Central memory CD4-positive, alpha-beta T cell (primary cell): ENCODE measurements at places on chromosomes 2 and 18.

- no peak for DNase-seq
Measured at GRCh38 chr2:69524799-69525198, 87.6 kb upstream of the NFU1 start.

DNA sequence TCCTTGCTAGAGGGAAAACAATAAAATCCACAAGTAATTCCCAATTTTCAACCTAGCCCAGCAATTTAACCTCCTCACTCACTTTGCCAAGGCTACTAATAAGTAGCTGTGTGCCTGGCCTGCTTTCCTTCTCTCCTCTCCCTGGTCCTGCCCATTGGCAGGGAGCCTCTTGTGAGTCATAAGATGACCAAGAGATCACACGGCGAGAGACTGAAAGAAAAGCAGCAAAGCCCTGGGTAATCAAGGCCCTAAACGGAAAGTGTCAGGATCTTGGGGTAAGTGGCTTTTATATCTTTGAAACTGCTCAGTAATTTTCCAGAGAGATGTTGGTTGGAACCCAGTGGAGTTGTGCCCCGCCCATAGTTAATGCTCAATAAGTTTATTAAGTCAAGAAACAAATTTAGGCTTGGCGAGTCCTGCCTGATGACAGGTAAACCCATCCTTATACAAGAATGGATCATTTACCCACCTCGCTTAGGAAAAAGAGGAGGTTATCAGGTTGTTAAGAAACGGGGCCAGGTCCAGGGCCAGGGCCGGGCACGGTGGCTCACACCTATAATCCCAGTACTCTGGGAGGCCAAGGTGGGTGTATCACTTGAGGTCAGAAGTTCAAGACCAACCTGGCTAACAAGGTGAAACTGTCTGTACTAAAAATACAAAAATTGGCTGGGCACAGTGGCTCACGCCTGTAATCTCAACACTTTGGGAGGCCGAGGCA is 10.0 kb upstream of the ADAM17 start:
- DNase-seq: no peak

GRCh38 chr2:162000431-162000830 is 73.6 kb downstream of the DPP4 start:
- no peak for DNase-seq

GRCh38 chr2:82344670-82345069 is 2040.1 kb upstream of the LRRTM1 start:
- DNase-seq: no peak

GRCh38 chr18:5717256-5717655 is 173.5 kb upstream of the EPB41L3 start:
- DNase-seq: no peak

- no peak for DNase-seq
Measured at GRCh38 chr2:126645211-126645618, 10.7 kb upstream of the GYPC start.

DNA sequence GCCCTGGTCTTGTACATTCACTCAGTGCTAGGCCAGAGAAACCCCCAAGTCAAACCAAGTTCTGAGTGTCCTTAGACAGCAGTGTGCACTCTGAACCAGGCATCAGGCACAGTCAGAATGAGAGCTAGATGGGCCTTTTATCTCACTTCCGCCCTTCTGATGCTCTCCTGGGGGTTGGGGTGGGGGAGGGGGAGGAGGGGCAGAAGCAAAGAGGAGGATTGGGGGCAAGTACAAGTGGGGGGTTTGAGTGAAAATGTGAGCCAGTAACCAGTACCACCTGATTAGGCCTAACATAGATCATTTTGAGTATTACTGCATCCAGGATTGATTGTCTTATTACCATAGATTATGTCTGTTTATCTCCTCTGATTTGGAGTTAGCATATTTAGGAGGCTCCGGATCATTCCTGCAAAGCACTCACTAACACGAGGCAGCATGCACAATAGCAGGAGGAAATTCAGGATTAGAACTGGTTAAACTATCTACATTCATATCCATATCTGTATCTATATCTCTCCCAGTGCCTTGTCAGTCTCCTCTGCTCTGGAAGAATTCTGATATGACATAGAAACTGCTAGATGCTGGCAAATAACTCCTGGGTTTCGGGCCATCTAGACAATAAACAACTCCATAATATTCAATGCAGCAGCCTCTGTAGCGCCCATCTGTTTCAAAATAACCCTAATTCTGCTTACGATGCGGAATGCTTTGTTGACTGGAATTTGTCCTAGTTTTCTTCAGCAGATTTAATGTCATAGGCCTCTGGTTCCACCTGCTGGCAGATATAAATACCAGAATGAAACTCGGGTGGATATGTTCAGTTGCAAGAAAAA is 149.1 kb downstream of the RHBDD1 start:
- DNase-seq: peak; percentile 12

DNA sequence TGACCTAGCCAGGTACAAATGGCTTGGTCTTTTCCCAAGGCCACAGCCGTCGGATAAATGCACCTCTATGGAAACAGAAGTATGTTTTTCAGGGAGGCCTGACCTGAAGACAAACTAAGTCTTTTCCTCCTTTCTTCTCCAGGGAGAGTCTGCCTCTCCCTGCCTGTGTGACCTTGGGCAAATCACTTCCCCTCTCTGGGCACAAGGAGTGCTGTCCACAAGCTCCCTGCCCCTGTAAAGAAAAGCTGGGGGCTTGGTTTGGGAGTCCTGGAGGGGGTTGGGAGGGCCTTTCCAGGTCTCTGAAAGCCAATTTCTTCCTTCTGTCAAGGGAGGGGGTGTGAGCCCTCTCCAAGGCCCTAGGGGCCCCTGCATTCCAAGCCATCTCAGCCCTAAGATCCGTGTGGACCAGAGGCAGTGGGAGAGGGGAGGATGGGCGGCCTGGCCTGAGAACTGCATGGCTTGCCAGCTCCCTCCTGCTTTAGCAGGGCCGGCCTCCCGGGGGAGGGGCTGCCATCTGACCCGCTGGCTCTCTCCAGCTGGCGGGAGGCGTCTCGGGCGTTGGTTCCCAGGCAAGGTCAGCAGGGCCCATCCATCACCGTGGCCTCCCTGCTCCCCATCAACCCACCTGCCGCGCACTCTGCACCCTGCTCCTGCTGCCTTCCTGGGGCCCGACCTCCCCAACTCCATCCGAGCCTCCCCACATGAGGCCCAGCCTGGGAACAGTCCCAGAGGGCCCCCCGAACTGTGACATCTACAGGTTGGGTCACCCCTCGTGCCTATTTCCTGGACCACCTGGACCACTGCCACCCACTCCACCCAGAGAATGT is 61.4 kb downstream of the SMAD7 start:
- no peak for DNase-seq

- no peak for DNase-seq
Measured at GRCh38 chr2:84854850-84855249, 26.0 kb downstream of the TRABD2A start.

GRCh38 chr2:175309799-175310198 is 128.3 kb upstream of the ATP5MC3 start:
- no peak for DNase-seq

DNA sequence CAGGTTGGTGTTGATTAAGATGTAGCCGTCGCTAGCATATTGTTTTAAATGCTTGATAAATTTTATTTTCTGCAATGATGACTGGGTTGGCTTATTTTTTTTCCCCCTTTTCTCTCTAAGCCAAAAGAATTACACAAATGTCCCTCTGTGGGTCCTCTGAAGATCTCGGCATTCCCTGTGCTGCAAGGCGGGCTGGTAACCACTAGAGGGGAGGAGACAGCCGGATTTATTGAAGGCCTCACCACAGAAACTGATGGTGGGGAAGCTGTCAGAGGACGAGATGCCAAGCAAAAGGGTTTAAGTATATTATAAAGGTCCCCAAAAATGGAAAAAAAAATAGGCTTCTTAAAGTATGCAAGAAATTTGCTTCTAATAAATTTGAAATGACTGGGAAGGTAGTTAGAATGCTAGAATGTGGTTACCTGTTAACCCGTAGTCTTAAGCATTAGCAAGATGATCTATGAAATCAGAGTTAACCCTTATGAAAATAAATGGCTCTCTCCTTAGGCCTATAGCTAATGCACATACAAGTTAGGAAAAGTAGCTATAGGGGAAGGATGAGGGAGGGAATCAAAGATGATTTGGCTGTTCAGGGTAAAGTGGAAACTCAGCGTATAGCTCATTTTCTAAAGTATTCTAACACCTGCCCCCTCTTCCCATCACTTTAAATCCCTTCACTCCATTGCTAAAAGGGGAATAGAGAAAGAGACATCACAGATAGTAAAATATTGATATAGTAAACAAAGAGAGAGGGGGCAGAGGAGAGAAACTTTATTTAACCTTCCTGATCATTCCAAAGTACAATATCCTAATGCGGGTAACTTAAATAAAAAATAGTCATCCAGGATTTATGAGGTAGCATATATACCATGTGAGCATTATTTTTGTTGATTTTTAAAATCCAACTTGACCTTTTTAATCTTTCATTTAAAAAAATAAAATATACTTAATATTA is 894.5 kb upstream of the POU3F3 start:
- DNase-seq: no peak

DNA sequence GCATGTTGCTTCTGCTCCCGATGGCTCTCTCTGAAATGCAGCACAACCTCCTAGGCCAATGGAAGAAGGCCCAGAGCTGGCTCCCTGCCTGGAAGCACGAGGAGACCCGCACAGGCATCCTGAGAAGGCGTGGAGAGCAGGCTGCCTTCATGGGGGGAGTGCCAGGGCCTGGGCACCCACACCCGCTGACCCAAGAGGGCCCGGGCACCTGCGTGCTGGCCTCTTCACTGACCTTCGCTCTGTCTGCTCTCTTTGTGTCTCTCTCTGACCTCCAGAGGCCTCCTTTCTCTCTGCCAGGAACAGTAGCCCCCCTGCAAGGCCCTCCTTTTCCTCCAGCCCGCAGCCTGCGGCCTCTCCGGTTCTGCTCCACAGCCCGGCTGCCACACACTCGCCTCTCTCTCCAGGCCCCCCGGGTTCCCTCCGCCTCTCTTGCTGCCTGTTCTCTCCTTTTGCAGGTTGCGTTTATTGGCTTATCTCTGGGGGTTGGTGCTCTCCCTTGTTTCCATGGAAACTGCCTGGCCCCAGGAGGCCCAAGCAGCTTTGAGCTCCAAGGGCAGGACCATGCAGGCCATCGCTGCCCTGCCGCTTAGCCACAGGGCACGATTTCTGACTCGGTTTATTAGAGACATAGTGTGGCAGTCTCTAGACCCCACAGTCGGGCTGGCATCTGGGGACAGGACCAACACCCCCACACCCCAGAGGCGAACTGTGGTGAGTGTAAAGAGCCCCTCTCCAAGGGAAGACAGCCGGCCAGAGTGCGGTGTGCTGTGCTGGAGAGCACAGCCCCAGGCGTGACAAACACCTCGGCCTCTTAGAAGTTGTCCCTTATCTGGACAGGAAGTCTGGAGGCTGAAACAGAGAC is 1.7 kb downstream of the MZT2B start:
- no peak for DNase-seq

- no peak for DNase-seq
Measured at GRCh38 chr2:215722125-215722524, 286.3 kb upstream of the FN1 start.

- DNase-seq: no peak
Measured at GRCh38 chr2:95174031-95174542, 8.5 kb downstream of the ZNF2 start.

DNA sequence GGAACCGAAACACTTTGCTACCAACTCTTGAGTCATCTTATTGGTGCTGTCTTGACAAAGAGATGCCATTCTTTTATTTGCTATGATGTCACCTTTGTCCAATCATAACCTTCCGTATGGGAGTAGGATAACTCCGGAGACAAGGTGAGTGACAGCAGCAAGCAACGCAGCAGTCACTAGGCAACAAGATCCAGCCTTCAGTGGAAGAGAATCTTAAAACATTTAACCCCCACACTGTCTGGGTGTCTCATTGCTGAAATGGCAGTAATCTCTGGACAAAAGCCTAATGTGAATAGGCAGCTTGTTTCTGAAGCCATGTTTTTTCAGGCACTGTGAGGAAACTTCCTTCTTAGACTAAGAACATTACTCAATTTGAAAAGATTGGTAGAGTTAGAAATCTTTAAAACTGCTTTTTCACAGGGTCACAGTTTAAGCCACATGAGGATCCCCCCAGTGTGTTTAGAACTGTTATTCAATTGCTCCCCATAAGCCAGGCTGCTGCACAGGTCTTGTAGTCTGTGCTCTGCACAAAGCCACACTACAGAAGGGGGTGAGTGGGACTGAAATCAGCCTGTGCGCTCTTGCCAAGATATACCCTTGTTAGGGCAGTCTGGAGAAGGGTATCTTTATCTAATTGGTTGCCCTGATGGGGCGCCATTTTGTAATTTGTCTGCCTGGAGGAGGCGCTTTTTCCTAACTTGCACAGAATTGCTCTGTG is 131.5 kb upstream of the STON1 start:
- DNase-seq: no peak

GRCh38 chr2:157261199-157261782 is 3.8 kb downstream of the GALNT5 start:
- no peak for DNase-seq

GRCh38 chr2:50723286-50723938 is 308.5 kb downstream of the NRXN1 start:
- no peak for DNase-seq

DNA sequence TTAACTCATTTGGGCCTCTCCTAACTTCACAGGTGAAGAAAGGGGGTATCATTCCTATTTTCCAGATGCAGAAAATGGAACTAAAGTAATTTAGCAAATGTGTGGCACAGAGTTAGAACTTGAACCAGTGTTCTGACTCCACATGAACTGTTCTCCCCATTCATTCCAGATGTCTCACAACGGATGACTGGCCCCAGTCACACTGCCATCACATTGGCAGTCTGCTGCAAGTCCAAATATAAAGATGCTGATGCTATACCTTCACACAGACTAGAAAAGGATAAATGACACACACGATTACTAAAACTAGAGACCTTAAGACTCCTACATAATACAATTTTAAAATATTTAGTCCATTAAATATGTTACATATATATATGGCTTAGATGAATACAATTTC is 195.7 kb downstream of the NBAS start:
- no peak for DNase-seq

DNA sequence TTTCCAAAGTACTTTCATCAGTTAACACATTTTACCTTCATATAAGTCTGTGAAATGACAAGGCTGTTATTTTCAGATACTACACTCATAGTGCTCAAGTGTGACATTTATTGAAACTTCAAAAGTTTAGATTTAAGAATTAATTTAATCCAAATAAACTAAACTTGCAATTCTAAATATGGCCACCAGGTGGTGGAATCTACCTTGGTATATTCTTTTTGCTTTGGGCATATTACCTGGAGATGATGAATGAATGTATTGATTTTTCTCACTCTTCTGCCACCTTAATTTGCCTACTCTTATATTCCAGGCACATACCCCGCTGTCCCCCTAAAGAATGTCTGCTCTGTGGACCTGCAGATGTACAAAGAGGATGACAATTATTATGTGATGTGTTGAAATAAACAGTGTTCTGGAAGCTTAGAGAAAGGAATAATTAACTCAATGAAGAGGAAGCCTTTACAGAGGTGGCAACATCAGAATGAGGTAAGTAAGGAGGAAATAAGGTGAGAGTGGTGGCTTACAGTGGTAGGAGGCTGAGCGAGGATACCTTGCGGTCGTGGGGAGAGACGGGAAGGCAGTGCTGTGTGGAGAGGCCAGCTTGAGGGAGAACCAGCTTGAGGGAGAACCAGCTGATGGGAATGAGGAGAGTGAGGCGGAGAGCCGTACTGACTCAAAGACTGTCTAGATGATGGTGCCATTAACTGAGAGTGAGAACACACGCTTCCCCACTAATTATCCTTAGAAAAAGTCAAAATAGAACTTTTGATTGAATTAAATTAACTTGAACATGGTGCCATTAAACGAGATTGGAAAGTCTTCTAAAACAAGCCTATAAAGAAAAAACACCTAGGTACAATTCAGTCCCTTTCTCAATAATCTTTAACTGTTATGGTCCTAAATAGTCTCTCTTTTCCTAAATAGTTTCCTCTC is 179.5 kb downstream of the CELF4 start:
- peak; percentile 19 for DNase-seq
